ENCODE measurements at places on chromosomes 1 and 21.
A peak's percentile ranks its signal among the peaks of the same experiment; 100 is the strongest.

GRCh38 chr1:36766481-36766880 lies 267.8 kb downstream of the GRIK3 start:
- DNase-seq: no peak

DNA sequence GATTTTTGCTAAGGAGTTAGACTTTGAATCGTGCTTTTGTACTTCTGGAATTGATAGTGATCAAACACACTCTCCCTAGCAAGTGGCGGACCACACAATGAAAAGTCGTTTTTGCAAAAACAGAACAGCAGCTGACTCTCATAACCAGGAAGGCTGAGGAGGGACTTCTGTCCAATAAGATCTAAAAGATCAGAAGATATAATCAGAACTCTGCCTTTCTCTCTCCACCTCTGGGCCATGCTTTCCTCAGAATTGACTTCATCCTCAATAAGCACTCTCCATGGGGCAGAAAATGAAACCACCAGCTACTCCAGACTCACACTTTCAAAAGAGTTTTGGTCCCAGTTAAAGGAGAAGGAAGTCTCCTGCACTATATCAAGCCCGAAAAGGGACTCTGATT lies 55.3 kb upstream of the SAMD13 start:
- DNase-seq: no peak

GRCh38 chr1:248881261-248881660 lies 22.4 kb upstream of the ZNF692 start:
- no peak for DNase-seq

DNA sequence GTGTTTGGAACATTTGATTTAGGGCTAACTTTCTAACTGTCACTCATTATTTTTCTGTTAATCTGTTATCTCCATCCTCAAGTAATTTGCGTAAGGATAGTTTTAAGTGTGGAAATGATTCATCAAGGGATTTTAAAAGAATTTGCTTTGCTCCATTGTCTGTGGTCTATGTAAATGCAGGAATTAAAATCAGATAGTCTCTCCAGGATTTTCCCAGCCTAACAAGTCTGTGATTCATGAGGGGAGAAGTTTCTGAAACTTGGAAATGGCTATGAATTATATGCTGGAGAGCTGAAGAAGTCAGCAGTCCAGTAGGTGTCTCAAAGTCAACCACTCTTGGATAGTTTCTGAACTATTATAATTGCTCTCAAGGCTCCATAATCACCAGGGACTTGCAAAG lies 264.5 kb downstream of the MRPL39 start:
- DNase-seq: peak; percentile 81

DNA sequence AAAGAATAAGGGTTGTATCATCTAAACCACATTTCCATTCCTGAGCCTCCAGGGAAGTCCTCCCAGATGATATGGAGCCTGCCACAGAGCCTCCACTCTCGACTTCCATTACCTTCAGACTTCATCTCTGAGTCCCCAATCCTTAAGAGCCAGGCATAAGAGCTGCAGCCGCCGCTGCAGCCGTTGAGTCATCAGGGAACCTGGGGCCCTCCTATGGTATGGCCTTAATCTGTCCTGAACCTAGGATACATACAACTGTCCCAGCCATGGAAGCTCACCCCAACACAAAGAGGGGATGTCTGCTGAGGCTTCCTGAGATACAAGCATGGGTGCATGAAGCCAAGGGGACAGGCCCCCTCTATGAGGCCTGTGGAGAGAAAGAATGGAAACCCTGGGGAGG lies 16.3 kb downstream of the TAL1 start:
- DNase-seq: no peak

DNA sequence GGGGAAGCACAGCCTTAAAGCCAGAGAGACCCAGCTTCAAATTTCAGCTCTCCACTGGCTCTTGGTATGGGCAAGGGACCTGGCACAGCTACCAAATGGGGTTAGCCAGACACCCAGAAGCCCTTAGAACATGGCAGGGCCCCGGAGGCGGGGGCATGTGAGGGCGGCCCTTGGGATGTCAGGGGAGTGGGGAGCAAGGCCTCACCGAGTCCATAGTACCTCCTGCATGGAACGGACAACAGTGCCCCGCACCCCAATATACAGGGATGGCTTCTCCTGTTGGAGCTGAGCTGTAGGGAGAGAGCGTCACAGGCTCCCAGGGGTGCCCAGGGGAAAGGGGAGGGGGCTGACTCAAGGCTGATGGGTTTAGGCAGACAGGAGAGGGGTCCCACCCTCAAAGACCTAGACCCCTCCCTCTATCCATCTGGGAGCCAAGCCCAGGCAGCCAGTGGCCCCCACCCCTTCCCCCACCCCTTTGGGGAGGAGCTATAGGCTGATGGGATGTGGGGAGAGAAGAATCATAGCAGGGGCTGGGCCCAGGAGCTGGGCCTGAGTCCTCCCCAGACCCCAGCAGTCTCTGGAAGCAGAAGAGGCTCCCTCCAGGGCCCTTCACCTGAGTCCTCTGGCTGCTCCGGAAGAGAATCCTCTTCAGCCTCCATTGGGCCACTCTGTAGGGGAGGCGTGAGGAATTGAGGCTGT lies 16.5 kb downstream of the SPOCD1 start:
- DNase-seq: peak; percentile 47

DNA sequence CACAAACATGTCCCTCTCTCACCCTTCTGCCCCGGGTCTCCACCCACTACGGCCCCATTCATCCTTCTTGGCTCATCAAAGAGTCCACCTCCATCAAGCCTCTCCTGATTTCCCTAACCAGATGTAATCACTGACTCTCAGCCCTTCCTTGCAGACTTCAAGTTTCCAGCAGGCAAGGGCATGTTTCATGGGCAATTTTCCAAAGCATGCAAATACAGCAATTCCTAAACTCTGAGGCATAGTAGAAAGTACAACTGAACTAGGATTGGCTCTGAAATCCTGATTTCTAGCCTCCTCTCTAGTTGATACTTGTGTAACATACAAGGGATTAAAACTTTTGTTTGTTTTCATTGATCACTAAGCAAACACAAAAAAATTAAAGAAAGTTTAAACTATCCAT lies 109.1 kb upstream of the GADD45A start:
- DNase-seq: peak; percentile 87

Measured in fibroblast of skin of scalp (primary cell).